ENCODE measurements at places on chromosomes 3 and 15. TPM values are rescaled to one million over a fixed set of nuclear protein-coding genes. Genes with fewer than 3 reads are reported as not detected.

The NMD3 gene
- total RNA-seq = 41.5 TPM

The PLSCR4 gene
- not detected for total RNA-seq

The SYNPR gene
- total RNA-seq = not detected

DNA sequence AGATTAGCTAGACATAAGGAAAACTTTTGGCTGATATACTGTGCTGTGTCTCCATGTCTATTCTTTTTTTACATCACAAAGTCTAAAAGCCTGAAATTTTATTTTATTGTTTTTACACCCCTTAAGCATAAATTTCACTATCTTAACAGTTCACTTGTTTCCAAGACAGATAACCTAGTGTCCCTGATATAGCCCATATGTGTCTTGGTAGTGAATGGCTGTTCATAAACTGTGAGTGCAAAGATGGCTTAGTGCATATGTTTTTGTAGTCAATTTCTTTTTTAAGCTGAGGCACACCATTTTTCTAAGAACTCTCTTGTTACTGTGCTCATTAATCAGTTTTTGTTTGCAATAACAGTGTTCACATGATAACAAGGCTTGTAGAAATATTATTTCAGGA is 381.1 kb downstream of the OXSM start:
- H3K27ac ChIP-seq = no peak overlapping the region
- H3K4me3 ChIP-seq = no peak overlapping the region
- no peaks in the 10 kb centered on the region for H3K4me1 ChIP-seq
- no peak for DNase-seq
- H3K36me3 ChIP-seq = no peaks in the 10 kb centered on the region

The DUOXA1 gene
- total RNA-seq = 0.77 TPM

DNA sequence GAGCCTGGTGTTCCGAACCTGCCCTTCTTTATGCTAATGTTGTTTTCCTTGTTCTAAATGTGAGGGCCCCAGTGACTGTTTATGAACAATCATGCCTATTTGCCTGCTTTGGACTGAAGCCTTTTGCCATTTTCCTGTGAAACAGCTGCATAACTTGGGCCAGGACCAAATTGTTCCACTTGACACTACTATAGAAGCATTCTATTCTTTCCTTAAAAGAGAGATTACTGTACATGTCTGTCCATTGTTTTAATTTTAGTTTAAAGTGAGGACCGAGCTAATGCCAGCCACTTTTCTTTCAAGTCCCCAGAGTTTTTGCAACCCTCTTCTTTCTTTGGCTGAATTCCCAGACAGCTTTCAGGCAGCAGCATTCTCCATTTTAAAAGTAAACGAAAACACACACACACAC is 980.3 kb downstream of the CADM2 start:
- no peaks in the 10 kb centered on the region for H3K4me1 ChIP-seq
- no peaks in the 10 kb centered on the region for H3K27me3 ChIP-seq
- DNase-seq = no peak
- no peak overlapping the region for H3K4me3 ChIP-seq
- no peak overlapping the region for H3K27ac ChIP-seq

DNA sequence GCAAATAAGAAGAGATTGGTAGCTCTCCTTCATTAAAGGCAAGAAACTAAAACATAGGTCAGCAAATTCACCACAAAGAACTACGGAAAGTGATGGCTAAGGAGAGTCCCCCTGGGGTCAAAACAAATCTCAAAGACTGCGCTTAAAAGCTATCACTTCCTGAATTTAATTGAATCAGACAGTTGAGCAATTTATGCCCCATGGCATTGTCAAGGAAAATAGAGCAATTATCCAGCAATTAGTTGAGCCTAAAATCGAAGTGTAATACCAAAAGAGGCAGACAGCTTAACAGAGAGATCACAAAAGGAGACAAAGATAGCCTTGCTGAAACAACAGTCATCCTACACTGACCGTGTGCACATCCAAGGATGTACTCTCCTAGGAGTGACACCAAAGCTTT is 74.4 kb upstream of the SCN10A start:
- no peak overlapping the region for H3K27ac ChIP-seq
- no peak for DNase-seq

The C3orf20 gene
- total RNA-seq = 0.69 TPM

The EEF1AKMT4 gene
- 1.8 TPM for total RNA-seq

- no peak overlapping the region for H3K27ac ChIP-seq
- no peaks in the 10 kb centered on the region for H3K36me3 ChIP-seq
- no peak overlapping the region for H3K4me3 ChIP-seq
- H3K4me1 ChIP-seq = peaks cover 2% of the 10 kb centered on the region
These were observed 130.4 kb upstream of the FOXB1 start for GRCh38 chr15:59873644-59874272.

- H3K27me3 ChIP-seq = no peaks in the 10 kb centered on the region
- peaks cover 4% of the 10 kb centered on the region for H3K36me3 ChIP-seq
- peaks cover 90% of the 10 kb centered on the region for H3K4me1 ChIP-seq
These were observed 147.7 kb upstream of the BHLHE40 start for GRCh38 chr3:4831580-4831950.

GRCh38 chr15:40340740-40341400 is at the start of gene CCDC9B:
Gene CCDC9B (minus strand): TSS chr15:40340939. CDS start chr15:40340819, 120 bp downstream.
- H3K27me3 ChIP-seq = peaks cover 1% of the 10 kb centered on the region
- H3K4me1 ChIP-seq = peaks cover 9% of the 10 kb centered on the region
- DNase-seq = no peak
- no peak within 1 kb of the TSS for H3K27ac ChIP-seq
- H3K36me3 ChIP-seq = no peaks in the 10 kb centered on the region
- H3K4me3 ChIP-seq = no peak within 1 kb of the TSS

The CEP19 gene
- 5.1 TPM for total RNA-seq

GRCh38 chr15:101031213-101031612 is 112.1 kb downstream of the LRRK1 start:
- no peak for DNase-seq
- peaks cover 7% of the 10 kb centered on the region for H3K4me1 ChIP-seq
- H3K36me3 ChIP-seq = no peaks in the 10 kb centered on the region
- no peak overlapping the region for H3K27ac ChIP-seq
- H3K27me3 ChIP-seq = peaks cover 14% of the 10 kb centered on the region

The PLSCR2 gene
- 0.31 TPM for total RNA-seq

GRCh38 chr3:114827495-114827894 is 319.6 kb downstream of the ZBTB20 start:
- no peaks in the 10 kb centered on the region for H3K36me3 ChIP-seq
- H3K4me3 ChIP-seq = no peak overlapping the region
- no peaks in the 10 kb centered on the region for H3K4me1 ChIP-seq
- DNase-seq = peak; percentile 19
- H3K27ac ChIP-seq = no peak overlapping the region

The DLL4 gene
- total RNA-seq = not detected

DNA sequence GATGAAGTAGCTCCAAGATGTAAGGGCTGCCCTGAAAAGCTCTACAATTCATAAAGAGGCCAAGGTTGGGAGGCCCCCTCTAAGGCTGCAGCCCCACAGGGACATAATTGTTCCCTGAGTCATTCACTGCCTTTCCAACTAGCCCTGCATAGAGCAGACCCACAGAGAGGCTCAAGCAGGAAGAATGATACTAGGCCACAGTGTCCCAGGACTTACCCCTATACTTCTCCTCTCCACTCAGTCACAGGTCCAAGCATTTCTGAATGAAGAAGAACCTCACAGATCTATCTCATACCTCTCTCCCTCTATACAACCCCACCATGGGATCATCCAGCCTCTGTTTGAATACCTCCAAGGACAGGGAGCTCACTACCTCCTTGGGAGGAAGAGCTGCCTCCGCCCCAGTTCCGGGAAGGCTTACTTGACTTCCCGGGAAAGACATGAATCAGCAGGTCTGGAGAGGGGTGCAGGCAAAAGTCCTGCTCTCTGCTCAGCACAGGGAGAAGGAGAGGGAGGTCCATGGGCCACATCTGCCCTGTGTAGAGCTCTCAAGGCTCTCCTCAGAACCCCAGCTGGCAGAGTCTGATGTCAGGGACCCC is 6.9 kb upstream of the SKIC8 start:
- no peaks in the 10 kb centered on the region for H3K36me3 ChIP-seq
- no peak for DNase-seq
- H3K4me1 ChIP-seq = no peaks in the 10 kb centered on the region

GRCh38 chr15:95624616-95625361 is 705.7 kb upstream of the NR2F2 start:
- H3K27ac ChIP-seq = no peak overlapping the region
- no peak overlapping the region for H3K4me3 ChIP-seq
- H3K27me3 ChIP-seq = peaks cover 5% of the 10 kb centered on the region
- DNase-seq = no peak

- no peak overlapping the region for H3K27ac ChIP-seq
- no peaks in the 10 kb centered on the region for H3K27me3 ChIP-seq
- peaks cover 11% of the 10 kb centered on the region for H3K36me3 ChIP-seq
- no peak overlapping the region for H3K4me3 ChIP-seq
- DNase-seq = no peak
These were observed 17.1 kb downstream of the PCNP start for GRCh38 chr3:101591071-101591470.

DNA sequence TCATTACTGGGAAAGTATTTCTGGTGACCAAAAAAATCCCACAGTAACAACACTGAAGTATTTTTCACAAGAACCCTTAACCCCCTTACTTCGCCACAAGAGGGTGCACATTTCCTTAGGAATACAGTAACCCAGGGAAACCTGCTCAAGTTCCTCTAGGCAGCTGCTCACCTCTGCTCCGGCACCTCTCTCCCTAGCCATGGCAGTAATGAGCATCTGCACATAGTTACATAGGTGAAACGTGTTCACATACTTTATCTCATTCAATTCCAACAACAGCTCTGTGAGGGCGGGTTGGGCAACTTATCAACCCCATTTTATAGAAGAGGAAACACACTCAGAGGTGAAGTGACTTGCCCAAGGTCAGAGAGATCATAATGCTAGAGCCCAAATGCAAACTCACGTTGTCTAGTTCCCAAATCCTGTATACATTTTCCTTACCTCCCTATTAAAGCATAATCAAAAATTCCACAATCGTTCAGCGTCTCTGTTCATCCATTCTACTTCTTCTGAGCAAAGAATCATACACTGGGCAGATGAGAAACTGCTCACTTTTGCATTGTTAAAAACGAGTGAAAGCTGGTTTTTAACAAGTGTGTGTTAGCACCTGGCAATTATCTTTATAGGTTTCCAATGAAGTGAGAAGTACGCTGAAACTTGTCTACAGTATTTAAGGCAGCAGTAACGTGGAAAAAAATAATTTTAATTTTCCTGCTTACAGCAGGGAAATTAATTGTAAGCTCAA is 90.7 kb downstream of the IGF2BP2 start:
- H3K27me3 ChIP-seq = peaks cover 3% of the 10 kb centered on the region
- no peak overlapping the region for H3K27ac ChIP-seq
- H3K4me3 ChIP-seq = no peak overlapping the region
- DNase-seq = no peak
